Stimulated activated CD8-positive, alpha-beta memory T cell treated with anti-CD3 and anti-CD28 coated beads, Interleukin-15, amount 100 ng/mL, for 1 hour (primary cell): ENCODE measurements at places on chromosomes 4 and X.

DNA sequence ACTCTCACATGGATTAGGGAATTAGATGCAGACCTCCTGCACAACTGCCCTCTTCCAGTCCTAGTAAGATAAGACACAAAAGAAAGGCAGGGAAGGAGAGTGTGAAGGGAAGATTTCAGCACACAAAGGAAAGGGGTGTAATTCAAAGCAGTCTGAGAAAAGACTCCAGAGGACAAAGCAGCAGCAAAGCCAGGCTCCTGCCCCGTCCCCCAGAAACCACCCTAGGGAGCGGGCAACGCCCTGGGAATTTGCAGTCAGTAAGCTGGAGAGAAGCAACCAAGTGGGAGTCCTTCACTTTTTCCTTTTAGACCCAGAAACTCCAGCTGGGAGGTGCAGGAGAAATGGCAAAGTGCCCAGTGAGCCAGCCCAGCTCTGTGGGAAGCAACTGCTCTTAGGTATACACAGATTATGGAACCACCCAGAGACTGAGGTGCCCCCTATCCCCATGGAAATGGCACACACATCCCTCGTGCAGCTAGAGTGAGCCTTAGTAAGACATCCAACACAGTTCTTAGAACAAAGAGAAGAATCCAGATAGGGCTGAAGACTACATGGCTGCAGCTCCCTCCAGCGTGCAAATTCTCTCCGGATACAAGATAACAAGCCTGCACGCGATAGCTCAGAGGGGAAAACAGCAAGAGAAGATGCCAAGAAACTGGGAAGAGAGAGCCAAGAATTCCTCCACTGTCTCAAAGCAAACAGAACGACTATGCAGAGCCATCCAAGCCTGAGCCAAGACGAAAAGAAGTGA is 26.5 kb upstream of the IRAK1 start:
- DNase-seq: no peak

DNA sequence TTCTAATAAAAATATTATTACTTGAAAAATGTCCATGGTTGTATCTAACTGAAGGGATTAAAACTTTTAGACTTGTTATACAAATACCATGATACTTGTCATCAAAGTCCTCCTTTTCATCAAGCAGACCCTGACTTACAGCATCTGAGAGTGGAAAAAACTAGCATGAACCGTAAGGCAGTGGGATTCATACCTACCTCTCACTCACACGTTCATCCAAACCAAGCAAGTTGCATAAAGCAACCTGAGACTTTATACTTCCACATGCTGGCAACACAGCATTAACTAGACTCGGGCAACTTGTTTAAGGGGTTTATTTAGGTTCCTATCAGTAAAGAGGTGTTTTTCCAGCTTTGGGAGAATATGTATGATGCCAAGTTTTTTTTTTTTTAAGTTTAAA is 22.6 kb upstream of the TLR7 start:
- DNase-seq: no peak

DNA sequence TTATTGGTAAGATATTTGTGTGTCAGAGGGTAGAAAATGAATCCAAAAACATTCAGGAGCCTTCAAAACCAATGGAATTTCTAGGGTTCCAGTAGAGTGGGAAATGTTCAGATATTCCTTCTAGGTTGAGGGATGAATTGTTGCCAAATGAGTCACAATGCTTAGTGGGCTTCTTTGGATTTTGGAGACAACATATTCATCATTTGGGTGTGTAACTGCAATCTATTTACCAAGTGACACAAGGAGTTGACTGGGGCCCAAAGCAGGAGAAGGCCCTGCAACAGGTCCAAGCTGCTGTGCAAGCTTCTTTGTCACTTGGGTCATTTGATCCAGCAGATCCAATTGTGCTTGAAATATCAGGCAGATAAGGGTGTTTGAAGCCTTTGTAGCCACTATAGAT is 551.5 kb upstream of the PITX2 start:
- no peak for DNase-seq

DNA sequence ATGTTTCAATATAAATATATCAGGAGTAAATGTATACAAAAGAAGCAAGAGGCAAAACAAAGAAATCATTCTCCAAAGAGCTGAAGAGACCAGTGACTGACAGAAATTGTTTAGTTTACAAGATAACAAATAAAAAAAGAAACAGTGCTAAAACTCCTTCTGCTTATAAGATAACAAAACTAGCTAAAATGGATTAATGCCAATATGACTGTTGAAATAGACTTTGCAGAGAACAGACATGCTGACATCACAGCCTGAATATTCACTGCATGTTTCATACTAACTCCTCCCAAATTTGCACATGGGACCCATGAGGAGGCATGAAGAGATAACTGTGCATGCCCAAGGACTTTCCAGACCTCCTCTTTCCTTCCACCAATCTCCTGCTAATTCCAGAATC is 6.2 kb upstream of the GABRA4 start:
- no peak for DNase-seq

GRCh38 chrX:100864657-100865391 is 9.3 kb downstream of the NOX1 start:
- no peak for DNase-seq

DNA sequence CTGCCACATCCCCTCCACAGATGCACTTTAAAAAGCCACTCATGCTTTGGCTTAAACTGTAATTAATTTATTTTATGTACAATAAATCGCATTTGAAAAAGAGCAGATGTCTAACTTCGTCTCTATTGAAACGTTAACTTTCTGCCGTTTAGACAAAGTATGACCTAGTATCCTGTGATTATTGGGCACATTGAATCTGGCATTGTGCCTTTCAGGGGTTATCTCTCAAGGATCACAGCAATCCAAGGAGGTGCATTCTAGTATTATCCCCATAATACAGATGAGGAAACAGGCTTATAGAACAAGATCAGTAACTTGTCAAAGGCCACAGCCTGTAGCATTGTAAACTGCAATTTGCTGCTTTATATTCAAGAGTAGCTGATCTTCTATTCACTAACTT is 4.6 kb downstream of the RASL11B start:
- DNase-seq: no peak

- no peak for DNase-seq
These were observed 67.5 kb downstream of the TECRL start for GRCh38 chr4:64341711-64342110.

DNA sequence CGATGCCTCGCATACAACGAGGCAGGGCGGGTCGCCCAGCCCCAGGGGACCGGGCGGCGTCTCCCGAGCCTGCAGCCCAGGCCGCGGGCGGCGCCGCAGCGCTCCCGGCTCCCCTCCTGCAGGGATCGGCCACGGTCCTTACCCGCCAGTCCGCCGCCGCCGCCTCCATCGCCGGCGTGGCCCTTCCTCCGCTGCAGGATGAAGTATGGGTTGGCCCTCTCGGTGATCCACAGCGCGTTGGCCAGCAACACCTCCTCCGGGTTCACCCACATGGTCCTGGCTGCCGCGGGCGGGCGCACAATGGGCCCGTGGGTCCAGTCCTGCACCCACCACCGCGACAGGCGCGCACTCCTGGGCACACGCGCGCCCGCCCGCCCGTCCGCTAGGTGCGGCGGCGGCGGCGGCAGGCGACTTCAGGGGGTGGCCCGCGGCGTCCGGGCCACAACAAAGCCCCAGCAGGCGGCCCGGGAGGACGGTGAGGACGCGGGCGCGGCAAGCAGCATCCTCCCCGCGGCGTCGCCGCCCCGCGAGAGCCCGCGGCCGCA is 339 bp downstream of the TBC1D9 start:
- no peak for DNase-seq

GRCh38 chr4:76850010-76850441 is 47.9 kb downstream of the SOWAHB start:
- DNase-seq: no peak

DNA sequence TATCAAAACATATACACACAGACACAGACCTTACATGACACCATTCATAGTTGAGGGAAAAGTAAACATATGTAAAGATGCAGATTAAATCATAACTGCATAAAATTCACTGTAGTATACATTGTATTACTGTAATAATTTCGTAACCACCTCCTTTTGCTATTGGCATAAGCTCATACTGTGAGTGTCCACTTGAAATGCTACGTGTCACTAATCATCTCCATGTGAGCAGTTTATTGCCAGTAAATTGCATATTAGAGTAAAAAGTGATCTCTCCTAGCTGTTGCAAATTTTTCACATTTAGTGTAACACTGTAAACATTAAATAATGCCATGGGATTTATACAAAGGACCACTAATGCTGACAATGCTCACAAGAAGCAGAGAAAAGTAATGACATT is 256.7 kb upstream of the GNPDA2 start:
- no peak for DNase-seq

DNA sequence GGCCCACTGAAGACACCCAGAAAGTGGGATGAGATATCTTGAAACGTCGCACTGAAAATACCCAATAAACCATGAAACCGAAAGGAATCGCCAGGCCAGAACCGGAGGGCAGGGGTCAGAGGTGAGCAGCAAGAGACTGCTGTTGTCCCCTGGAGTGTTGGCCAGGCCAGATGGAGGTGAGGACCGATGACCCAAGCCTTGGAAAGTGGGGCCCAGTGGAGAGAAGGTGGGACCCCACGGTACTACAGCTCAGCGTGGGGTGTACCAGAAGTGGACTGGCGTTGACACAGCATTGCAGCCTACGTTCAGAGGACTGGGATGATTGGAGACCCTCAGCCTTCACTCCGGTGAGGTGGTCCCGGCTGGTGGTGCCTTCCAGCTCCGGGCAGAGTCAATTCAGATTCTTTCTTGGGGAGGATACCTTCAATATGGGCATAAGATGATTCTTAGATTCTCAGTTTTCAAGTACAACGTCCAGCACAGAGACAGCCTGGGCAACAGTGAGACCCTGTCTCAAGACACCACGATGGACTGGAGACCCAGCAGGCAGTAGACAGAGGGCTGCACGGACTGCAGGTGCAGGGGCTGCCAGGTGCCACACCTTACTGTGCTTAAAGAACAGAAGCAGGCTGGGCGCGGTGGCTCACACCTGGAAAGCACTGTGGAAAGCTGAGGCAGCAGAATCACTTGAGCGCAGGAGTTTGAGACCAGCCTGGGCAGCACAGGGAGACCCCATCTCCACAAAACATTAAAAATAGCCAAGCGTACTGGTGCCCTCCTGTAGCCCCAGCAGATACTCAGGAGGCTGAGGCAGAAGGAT is 23.3 kb downstream of the MAEA start:
- DNase-seq: no peak

DNA sequence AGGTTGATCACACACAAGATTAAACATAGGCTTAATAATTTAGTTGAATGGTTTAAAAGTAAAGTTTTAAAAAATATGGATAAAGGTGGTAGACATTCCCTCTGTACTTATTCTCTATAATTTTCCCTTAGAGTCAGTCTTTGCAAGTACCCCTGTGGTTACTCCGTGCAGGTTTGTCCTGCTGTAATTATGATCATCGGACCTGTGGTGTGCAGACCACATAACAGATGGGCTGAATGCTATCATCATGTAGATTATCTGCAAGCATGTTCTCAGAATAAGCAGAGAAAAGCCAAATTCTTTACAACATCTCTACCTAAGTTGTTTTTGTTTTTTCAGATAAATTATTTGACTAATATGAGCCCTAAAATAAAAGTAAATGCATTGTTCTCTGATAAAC is 146.8 kb downstream of the FSTL5 start:
- DNase-seq: no peak

DNA sequence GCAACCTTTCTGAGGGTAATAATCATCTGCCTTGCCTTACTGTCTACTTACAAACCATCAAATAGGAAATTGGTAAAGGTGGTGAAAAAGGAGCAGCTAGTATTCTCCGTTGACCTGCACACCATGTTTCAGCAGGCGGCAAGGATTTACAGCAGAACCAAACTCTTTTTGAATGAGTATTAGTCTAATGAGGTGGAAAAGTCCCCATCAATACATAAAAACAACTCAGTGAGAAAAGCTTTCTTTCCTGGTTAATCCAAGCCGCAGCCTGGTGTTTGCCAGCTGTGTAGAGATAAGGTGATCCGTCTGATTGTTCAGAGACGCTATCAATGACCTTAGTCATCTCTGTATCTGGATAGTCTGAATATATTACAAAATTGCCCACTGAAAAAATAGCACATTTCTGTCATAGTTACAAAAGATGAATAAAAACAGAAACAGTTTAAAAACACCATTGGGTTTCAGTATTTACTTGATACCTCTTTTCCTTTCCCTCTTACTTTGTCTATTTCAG is 110.4 kb upstream of the TBC1D9 start:
- DNase-seq: no peak

GRCh38 chr4:173218411-173219125 is 50.0 kb downstream of the GALNT7 start:
- DNase-seq: no peak

GRCh38 chrX:38817004-38817703 is 15.9 kb downstream of the MID1IP1 start:
- DNase-seq: no peak

DNA sequence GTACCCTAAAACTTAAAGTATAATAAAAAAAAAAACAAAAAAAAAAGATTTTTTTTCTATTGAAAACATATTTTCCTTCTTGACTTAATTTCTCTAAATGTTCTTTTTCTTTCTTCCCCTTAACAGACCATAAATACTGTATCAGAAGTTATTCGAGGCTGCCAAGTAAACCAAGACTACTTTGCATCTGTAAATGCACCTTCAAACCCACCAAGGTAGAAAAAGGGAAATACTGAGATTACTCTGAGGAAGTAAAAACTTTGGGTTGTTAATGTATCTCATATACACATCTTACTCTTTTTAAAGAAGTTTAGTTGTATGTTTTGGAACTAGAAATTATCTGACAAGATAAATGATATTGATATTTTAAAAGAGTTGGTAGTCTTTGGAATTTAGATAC is 65.6 kb downstream of the USO1 start:
- DNase-seq: no peak

- no peak for DNase-seq
These were observed 26.7 kb upstream of the FGFR3 start for GRCh38 chr4:1766106-1767060.

DNA sequence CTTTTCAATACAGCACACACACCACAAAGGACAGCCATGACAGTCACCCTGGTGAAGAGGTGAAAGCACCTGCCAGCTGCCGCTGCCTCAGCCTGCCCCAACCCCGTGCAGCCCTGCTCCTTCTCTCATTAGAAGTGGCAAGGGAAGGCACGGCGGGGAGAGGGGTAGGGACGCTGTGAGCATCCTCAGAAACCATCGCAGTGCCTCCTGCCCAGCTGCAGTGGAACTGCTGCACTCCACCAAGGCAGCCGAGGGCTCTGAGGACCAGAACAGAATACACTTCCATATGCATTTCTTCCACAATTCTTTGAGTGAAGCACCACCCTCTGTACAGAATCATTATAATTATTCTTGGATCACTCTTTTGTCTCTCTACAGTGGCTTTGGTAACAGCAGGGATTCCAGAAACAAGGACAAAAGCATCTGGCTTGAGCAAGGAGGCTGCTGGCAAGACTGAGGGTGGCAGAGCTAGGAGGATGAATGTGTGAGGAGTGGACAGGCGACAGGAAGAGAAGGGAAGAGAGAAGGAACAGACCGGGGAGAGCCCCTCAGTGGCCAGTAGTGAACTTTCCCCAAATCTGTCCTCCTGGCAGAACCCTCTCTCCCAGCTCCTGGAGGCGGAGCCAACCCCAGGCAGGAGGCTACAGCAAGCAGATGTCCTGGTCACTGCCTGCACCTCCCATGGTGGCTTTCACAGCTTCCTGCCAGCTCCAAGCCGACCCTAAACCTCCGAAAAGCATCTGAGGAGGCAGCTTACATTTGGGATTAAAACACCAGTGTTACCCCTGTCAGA is 73.2 kb downstream of the MTNR1A start:
- DNase-seq: no peak
